ENCODE measurements at places on chromosomes 6 and 20.

- no peak for DNase-seq
Observed at GRCh38 chr6:37632291-37632690, 65.4 kb downstream of the MDGA1 start.

GRCh38 chr20:3651204-3651962, 11.8 kb downstream of the GFRA4 start:
- no peak for DNase-seq

DNA sequence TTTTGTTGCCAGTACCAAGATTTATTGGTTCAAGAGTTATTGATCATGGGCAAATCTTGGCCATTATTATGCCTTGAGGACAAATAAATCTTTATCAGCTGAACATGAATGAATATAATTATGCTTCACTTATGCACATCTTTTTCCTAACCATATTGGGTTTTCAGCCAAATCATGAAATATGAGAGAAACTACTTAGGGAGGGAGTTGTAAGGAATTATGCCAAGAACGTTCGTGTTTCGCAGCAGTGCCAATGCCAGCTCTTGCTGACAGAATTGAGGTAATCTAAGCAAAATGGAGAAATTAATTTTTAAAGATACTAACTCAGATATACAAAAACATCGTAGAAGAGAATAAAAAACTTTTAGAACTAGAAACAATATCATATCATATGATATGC, 301.1 kb upstream of the SASH1 start:
- no peak for DNase-seq

- DNase-seq = no peak
Observed at GRCh38 chr6:89351671-89352277, 748 bp downstream of the UBE2J1 start.

- DNase-seq = no peak
Observed at GRCh38 chr20:16816192-16816591, 68.0 kb downstream of the OTOR start.

GRCh38 chr6:47380251-47380650, 70.5 kb upstream of the TNFRSF21 start:
- DNase-seq = no peak

- DNase-seq = no peak
Observed at GRCh38 chr20:63756648-63756991, 17.0 kb downstream of the SLC2A4RG start.

GRCh38 chr20:37228082-37228481, 33.5 kb downstream of the GHRH start:
- DNase-seq = no peak

DNA sequence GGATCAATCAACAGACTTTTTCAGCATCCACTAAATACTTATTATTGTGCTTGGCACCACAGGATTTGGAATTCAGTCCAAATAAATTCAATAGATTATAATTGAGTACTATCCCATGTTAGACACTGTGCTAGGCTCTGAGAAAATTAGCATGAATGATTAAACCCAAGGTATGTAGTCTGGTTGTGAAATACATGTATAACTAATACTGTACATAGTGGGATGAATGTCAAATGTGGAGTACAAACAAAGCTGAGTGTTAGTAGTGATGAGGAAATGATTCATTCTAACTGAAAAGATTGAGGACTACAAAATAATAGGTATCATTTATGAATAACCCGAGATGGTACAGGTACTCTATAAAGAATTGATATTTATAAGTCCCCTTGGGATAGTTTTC, 111.9 kb upstream of the FLRT3 start:
- no peak for DNase-seq

GRCh38 chr6:100289285-100289684, 175.4 kb downstream of the SIM1 start:
- no peak for DNase-seq

DNA sequence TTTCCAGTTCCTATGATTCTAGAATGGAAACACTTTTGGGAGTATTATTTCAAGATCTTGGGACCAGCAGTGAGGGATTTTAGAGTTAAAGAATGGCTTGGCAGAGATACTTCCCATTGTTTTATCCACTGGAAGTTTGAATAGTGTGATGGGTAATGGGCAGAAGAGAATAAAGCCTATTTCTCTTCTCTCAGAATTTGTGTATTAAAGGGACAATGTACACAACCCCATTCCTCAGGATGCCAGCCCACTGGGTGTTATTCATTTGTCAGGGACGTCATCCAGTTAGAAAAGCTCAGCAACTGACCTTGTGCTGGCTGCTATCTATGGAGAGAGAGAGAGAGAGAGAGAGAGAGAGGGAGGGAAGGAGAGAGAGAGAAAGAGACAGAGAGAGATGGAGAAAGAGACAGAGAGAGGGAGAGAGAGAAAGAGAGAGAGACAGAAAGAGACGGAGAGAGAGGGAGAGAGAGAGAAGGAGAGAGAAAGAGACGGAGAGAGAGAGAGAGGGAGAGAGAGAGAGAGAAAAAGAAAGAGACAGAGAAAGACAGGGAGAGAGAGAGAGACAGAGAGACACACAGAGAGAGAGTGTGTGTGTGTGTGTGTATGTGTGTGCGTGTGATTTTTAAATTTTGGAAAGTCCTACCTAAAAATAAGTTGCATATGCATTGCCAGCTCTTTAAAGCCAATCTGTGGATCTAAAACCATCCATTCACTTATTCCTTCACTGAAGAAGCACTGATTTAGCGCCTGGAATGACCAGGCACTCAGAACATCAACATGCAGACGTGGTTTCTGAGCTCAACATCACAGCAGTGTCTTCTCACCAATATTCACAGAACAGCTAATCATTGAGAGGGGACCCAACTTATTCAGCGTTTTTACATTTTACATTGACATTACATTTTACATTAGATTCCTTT, 388.8 kb downstream of the THBS2 start:
- no peak for DNase-seq

- DNase-seq = no peak
Observed at GRCh38 chr20:47358039-47358671, 1.7 kb upstream of the ZMYND8 start.

GRCh38 chr6:142292166-142292924, 9.5 kb upstream of the ADGRG6 start:
- DNase-seq = no peak

GRCh38 chr6:3440911-3441310, 15.9 kb downstream of the SLC22A23 start:
- no peak for DNase-seq

DNA sequence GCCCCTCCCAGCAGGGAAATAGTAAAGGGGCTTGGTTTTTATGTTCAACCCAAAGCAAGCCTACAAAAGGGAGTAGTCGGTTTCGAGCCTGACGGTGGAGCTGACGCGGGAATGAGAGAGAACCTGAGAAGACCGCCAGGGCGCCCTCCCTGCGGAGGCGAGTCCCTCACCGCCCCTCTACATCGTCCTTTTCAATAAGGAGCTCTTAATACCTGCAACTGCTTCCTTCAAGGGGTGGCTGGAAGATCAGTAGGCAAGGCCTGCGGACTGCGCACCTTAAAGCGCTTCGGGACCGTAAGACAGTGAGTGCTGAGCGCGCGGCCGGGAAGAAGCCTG, 709 bp upstream of the ZNF76 start:
- no peak for DNase-seq

- no peak for DNase-seq
Observed at GRCh38 chr20:63969838-63970713, at the start of gene ZNF512B. TSS of gene ZNF512B (minus strand) at chr20:63969930. CDS start at chr20:63967950, 1,980 bp downstream.

DNA sequence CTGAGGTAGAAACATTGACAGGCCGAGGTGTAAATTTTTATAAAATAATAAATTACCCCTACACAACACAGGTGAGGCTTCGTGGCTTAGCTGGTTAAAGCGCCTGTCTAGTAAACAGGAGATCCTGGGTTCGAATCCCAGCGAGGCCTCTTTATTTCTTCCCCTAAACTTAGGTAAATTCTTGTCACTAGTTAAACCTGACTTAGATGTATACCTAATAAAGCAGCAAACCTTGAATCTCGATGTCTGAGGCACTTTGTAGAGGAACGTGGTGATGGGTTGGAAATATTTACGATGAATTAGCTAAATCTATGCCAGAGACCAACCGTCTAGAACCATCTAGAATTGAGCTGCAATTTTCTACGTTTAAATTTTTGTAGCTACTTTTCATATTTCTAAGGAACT, 185.6 kb downstream of the OR2B2 start:
- no peak for DNase-seq

- peak; percentile 69 for DNase-seq
Observed at GRCh38 chr6:170438402-170438753, 114.7 kb downstream of the PSMB1 start.

DNA sequence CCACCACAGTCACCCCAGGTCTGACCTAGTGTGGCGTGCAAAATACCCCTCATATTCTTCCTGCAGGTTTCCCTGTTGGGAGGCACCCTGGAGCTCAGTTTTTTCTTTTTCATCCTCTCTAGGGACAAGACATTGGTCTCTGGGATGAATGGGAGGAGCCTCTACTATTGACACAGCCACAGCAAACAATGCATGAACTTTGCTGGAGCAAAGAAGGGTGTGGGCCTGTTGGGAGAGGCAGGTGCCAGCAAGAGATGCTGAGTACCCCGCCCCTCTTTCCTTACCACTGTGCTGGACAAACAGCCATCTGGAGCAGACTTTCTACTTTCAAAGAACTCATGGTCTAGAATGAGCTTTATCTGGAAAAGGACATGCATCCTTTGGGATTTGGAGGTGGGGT, 10.1 kb downstream of the TGM3 start:
- DNase-seq = peak; percentile 79

DNA sequence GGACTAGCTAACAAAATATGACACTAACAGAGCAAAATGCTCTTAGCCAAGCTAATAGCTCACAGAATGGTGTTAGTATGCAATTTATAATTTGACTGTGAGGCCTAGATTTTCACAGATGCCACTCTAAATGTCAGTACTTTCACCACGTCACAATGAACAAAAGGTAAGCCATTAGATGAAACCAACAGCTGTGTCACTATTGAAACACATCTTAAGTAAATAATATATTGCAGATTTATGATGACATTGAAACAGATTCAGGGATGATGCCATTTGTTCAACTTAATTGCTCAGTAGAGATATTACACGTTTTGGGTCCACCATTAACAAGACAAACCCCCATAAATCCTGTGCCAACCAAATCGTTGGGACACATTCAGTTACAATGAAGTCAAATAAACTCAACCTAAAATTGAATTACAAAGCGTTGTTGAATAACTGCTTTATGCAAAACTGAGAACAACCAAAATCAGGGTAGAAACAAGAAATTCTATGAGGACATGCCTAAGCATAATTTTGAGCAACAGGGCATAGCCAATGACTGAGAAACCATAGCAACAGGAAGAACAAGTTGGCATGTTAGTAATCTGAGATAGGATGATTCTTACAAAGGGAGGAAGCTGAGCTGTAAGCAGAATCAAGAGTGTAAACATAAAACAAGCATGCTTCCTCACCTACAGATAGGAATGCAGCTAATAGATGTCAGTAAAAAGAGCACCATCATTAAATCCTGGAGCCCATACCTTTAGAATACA, 85.6 kb upstream of the KHDRBS2 start:
- no peak for DNase-seq

DNA sequence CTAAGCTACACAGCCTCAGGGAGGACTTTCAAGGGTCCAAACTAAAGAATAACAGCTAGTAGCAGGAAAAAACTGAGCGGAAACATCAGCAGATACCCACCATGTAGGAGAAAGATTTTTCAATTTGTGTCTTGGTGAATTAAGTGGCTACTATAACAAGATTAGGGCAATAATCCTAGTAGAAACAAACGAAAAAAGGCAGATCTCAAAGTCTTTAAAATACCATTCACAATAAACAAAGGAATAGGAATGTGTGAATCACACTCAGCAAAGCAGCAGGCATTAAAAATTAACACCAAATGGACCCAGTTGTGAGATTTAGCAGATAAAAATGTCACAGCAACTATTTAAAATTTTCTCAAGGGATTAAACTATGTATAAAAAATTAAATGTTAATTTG, 761.2 kb downstream of the TENT5A start:
- no peak for DNase-seq

DNA sequence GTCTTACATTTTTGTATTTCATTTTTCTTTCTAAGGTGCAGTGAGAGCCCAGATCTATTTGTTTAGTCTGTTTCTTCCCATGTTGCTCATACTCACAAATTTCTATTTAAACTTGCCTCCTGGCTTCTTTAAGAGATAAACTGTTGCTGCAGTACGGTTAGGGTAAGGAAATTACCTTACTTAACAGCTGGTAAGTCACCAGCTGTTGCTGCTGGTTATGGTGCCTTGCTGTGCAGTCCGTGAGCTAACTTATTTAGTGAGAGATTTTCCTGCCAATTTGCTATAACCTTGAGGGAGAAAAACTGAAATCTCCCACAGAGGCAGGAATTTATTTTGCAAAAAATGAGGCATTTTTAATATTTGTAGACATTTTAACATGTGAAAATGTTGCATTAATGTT, 261.0 kb downstream of the UST start:
- DNase-seq = no peak

DNA sequence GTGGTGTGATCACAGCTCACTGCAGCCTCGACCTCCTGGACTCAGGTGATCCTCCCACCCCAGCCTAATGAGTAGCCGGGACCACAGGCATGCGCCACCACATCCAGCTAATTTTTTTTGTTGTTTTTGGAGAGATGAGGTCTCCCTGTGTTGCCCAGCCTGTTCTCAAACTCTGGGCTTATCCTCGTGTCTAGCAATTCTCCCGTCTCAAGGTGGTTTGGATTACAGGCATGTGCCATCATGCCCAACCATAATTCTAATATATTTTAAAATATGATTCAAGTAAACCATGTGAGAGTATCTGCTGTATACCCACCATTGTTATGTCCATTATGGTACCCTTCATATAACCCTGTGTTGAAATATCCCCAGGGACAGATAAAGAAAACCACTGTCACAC, 60.3 kb upstream of the C20orf144 start:
- no peak for DNase-seq

DNA sequence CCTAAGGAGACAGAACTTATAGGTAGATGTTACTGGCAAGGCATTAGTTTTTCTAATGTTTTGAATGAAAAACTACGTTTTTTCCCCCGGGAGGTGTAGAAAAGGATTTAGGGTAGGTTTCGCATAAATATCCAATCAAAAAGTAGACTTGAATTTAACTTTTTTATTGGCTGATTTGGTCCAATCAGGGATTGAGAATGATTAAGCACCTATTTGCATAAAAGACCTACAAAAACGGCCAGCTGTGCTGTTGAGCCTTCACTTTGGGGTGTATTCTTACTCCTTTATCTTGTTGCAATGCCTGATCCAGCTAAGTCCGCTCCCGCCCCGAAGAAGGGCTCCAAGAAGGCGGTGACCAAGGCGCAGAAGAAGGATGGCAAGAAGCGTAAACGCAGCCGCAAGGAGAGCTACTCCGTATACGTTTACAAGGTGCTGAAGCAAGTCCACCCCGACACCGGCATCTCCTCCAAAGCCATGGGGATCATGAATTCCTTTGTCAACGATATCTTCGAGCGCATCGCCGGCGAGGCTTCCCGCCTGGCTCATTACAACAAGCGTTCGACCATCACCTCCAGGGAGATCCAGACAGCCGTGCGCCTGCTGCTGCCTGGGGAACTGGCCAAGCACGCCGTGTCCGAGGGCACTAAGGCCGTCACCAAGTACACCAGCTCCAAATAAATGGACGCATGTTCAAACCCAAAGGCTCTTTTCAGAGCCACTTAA, 113.5 kb upstream of the BTN3A2 start:
- DNase-seq = peak; percentile 92

DNA sequence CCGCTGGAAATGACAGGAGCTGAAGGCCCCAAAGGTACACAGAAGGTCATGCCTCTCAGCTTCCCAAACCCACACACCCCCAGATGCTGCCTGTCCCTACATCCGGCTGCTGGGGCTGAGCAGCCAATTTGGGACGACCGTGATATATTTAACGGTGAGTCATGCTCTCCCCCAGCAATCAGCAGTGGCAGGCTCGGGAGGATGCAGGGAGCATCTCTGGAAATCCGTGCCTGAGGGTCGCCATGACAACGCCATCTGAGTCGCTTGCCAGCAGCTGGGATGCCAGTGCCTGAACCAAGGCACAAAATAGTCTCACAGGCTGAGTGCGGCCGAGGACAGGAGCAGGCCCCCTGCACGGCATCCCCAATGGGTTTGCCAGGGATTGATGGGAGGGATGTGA, 57.9 kb downstream of the KCNB1 start:
- DNase-seq = no peak

Data from NCI-H1436 treated with DMSO at 0.1 percent for 48 hours (cell line).